Ammon's horn (tissue), 1 donor: ENCODE measurements at places on chromosomes 6 and 20.

- no peak for DNase-seq
Observed at GRCh38 chr6:71393471-71393870, 104.9 kb downstream of the OGFRL1 start.

DNA sequence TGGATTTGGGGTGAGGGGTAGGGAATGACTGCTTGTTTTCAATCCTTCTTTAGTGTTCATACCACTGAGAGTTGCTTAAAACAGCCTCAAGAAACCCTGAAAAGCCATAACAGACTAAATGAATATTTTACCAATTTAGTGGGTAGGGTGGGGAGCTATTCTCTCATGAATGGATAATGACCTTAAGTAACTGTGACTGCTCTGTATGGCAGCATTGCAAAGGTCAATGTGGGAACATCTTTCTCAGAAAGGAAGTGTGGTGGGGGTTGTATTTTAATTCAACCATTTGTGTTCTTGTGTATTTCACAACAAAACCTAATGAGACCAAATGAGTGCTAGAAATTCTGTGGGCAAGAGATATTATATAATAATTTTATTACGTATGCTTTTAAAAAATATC, 55.7 kb downstream of the PHACTR2 start:
- DNase-seq = no peak

GRCh38 chr6:938916-939315, 246.0 kb upstream of the EXOC2 start:
- DNase-seq = no peak

DNA sequence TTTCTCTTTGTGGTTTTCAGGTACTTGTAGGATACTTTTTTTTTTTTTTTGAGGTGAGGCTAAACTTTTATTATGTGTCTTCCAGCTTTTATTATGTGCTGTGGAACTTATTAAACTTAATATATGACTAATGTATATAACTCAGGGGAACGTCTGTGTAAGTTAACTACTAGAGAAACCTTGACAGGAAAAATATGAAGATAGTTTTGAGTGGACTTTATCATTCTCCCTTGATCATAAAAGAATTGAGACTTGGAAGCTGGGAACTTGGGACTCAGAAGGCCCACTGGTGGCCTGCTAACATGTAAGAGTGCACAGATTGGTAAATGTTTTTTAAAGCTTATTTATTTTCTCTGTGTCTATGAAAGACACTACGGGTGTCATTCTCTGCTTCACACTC, 73.1 kb downstream of the CARMIL1 start:
- DNase-seq = no peak

GRCh38 chr6:47483853-47484546, 6.4 kb downstream of the CD2AP start:
- no peak for DNase-seq
